ENCODE measurements at places on chromosomes 16 and 17.

DNA sequence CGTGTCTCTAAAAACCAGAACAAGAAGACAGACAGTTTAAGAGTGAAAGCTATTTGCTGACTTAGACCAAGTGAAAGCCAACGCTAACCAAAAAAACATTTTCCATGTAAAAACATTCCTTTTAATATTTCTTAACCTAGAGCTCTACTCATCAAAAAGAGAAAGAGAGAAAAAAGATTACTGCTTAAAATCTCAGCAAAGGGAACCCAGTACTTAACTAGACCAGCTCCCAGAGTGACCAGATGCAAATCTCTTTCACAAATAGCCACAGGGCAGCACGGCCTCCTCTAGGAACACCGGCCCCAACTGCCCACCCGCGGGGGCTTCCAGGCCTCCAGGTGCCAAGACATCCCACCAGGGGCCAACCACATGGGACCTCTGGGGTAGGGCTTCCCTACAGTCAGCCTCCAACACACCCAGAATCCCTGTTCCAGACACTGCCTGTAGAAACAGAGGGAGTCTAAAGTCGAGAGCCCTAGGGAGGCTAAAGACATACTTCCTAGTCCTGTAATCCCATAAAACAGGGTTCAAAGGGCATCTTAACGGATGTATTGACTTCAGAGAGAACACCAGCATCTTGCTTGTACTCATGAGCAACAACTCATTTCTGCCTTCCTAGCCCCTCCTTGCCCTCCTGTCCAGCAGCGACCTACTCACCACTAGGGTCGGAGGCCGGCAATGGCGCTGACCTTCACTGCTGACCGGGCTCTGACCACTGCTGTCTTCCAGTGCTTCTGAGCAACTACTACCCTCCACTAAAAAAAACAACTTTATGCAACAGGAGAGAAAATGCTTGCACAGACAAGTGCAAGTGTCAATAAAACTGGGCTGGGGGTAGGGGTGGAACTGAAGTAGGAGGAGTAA, 21.3 kb downstream of the ZCCHC14 start:
- no peak for DNase-seq

GRCh38 chr16:89375686-89376085, 114.7 kb downstream of the ANKRD11 start:
- no peak for DNase-seq

DNA sequence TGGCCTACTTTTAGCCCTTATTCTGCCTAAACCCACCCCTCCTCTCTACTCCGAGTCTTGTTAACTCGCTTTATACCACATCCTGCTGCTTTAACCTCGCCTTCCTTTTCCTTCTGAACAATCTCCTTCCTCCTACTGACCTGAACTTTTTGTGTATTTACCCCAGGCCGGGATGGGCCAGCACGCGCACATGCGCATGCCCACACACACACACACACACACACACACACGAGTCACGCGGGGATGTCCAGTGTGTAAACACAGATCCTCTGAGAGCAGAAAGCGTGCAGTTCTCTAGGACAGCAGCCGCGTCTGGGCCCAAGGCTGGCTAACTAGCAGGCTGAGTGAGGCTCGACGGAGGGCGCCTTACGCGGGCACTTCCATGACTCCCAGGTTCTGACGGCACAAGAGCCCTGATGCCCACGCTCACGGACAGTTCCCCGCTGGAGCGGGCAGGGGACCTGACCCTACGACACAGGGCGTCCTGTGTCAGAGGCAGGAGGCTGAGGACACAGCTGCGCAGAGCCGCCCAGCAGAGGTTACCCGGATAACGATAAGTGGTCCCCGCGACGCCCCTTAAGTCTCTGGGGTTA, 610 bp downstream of the PIK3R5 start:
- DNase-seq: no peak

DNA sequence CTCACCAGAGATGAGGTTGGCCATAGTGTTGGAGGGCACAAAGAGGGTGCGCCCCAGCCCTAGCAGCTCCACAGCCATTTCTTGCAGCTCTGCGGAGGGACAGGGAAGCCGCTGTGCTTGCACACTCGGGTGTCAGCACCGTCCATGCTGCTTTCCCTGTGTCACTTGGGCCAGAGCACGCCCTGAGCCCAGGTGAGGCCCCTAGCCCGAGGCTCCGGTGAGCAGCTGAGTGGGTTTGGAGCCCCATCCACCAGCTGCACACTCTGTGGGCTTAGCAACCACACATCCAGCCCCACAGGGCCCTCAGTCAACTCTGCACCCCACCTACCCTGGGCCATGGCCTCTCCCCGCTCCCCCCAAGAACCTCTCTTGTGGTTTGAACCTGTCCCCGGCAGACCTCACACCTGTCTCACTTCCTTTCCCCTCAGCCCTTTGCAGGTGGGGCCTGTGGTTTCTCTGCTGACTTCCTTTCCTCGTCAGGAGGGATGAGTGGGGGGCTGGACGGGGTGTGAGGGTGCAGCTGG, 20.7 kb downstream of the TMEM235 start:
- no peak for DNase-seq

GRCh38 chr17:80981929-80982425, 9.7 kb upstream of the CHMP6 start:
- DNase-seq: no peak

DNA sequence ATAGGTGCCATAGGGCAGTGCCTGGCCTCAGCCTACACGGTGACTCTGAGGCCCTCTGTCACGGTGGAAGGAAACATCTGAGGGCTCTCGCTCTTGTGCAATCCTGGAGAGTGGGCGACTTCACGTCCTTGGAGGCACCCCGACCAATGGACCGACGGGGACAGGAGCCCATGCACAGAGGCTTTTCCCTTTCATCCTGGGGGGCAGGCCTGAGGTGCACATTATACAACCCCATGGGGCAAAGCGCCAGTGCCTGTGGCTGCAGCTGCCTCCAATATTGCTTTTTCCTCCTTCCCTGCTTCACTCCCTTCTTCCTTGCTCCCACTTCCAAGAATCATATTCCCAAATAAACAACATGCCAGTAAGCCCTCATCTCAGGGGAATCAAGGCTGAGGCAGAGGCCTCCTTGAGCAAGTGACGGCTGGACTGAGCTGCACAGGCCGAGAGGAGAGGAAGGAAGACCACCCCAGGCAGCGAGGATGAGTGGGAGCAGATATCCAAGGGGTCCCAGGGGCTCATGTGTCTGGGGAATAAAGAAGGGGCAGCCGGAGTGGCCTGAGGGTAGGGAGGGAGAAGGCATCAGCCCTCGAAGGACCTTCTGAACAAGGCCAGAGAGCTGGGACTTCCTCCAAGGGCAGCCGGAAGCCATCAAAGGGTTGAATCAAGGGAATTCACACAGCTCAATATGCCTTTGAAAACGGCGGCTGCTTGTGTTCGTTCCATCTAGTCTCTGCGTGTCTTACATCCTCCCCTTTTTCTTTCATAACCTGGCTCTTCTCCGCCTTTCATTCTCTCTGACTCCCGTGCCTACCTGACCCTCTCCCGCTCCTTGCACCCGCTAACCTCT, 42.6 kb upstream of the RPL38 start:
- no peak for DNase-seq

DNA sequence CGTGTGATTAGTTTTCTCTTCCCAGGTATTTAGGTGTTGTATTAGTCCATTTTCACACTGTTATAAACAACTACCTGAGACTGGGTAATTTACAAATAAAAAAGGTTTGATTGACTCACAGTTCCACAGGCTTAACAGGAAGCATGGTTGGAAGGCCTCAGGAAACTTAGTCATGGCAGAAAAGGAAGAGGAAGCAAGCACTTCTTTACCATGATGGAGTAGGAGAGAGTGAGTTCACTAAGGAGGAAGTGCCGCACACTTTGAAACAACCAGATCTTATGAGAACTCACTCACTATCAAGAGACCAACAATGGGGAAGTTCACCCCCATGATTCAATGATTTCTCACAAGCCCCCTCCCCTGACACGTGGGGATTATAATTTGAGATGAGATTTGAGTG, 1343.7 kb upstream of the GOT2 start:
- DNase-seq: no peak

GRCh38 chr17:80793851-80794267, 197.8 kb upstream of the CHMP6 start:
- no peak for DNase-seq

DNA sequence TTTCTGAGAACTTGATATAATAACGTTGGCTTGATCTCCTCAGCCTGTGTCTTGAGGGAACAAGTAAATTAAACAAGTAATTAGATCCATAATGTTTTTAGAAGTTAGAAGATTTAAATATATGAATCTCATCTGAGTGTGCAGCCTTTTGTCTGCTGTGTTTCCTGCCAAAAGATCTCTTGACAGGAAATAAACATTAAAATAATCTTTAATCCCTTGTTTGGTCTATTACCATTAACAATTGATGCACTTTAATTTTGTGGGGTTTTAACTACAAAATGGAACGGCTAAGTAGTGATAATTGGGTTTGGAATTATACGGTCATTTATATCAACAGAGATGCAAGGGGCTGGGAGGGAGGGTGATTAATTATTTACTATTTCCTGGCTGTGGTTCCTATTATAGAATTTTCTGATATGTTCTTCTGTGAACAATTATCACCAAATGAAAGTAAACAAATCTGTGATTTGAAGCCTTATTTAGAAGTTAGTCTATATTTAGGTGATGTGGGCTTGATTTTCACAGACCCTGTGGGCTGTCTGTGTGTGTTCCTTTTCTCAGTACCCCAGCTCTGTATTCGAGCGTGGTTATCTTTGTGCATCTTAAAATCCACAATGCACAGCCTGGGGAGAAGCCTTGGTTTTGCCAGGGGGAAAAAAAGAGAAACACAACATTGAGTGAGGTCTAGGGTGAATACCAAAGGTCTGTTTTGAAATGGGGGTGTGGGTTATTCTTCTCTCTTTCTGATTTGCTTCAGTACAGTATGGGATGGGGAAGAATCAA, 556.1 kb downstream of the WWOX start:
- DNase-seq: no peak

DNA sequence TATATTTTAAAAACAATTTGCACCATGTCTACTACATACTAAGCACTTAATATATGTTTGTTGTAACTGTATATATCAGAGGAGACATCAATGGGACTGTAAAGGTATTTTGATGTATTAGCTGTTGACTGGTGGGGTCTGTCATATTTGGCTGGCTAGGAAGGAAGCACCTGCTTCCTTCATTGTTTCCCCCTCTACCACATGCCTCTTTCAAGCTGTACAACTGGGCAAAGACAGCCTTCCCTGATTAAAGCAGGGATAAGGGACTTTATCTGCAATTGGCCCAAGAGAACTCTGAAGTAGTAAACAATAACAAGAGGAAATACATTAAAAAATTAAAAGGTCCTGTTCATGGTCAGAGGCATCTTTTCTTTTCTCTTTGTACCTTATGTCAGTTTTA, 5.5 kb upstream of the SLFN12L start:
- no peak for DNase-seq

- DNase-seq: no peak
Observed at GRCh38 chr17:78910497-78911284, 7.7 kb upstream of the CEP295NL start.

DNA sequence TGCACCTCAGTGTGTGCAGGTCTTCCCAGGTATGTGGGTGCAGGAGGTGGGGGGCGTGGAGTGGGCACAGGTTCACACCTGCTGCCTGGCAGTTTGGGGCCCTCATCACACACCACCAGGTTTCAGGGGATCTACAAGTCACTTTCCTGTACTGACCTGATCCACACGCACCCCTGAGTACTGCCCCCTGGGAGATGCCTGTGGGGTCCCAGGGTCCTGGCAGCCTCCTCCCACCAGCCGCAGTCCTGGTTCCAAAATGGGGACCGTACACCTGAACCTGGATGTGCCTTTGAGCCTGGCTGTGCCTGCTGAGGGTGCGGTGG, 25.9 kb downstream of the RNF213 start:
- no peak for DNase-seq

DNA sequence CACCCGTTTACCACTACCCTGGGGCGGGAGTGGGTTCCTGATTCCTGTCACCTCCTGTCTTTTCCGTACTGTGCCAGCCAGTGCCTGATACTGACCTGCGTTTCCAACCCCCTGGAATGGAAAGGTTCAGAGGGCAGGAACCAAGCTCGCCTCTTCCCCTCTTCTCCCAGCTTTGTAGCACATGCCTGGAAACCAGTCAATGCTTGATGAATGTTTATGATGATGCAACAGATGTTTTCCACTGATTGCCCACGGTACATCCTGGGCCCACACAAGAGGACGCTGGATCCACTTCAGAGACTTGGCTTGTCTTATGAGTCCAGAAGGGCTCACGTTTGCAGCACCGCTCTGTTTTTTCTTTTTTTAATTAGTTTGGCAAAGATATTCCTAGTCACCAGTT, 262.0 kb downstream of the CPPED1 start:
- no peak for DNase-seq

GRCh38 chr17:30950669-30951399, 20.0 kb upstream of the RNF135 start:
- DNase-seq: no peak

- no peak for DNase-seq
Observed at GRCh38 chr17:62109924-62110323, 44.8 kb upstream of the MED13 start.

- DNase-seq: no peak
Observed at GRCh38 chr16:24921229-24921628, 75.5 kb downstream of the SLC5A11 start.

DNA sequence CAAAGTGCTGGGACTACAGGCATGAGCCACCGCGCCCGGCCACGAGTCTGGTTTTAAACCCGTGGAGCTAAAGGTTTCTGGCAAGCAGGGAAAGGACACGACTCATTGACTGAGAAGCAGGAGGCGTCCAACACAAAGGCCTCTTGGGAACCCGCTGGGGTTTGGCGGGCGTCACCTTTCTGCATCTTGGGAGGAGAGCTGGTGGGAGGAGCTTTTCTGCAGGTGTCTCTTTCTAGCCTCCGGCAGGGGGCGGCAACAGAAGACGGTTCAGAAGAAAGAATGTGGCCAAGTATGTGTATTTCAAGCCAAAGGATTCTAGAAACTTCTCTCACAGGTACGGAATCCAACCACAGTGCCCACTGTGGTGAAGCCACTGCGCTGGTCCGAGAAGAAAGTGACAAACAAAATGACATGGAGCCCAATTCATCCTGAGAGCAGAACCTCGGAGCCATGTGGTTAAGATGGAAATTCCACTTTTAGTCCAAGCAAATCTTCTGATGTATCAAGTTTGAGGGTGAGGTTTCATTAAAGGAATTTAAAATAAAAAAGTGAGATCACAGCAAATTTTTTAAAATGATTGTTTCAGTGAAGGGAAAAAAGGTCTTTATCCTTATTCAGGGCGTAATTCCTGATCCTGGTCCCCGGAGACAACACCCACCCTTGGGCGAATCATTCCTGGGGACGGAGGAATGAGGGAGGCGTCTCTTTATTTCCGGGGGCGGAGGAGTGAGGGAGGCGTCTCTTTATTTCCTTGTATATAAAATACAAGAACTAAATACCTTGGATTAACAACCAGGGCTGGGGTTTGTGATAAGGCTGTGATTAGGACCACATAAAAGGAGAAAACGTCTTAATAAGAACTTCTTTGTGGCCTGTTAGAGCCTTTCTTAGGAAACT, 97.6 kb downstream of the MRM3 start:
- DNase-seq: peak; percentile 54

DNA sequence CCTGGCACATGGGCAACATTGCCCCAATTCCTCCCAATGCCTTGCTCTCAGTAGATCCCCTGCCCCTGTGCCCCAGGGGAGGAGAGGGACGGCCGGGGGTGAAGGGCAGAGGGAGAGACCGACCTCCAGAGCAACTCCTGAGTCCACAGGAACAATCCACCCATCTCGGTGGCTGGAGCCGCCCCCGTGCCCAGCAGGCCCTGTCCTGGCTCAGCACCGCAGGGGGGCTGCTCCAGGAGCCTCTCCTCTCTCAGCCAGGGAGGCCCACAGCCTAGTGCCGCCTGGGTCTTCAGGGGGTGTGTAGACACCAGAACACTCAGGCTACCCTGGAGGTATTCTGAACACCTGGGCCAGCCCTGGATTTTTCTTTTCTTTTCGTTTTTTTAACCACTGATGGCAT, 233.7 kb upstream of the SDK2 start:
- DNase-seq: no peak

Data from stimulated activated CD4-positive, alpha-beta T cell treated with anti-CD3 and anti-CD28 coated beads, Interleukin-12 subunit alpha, Interleukin-12 subunit beta, amount 100 ng/mL, for 4 hours (primary cell).